ENCODE measurements at places on chromosomes 3 and 15.

DNA sequence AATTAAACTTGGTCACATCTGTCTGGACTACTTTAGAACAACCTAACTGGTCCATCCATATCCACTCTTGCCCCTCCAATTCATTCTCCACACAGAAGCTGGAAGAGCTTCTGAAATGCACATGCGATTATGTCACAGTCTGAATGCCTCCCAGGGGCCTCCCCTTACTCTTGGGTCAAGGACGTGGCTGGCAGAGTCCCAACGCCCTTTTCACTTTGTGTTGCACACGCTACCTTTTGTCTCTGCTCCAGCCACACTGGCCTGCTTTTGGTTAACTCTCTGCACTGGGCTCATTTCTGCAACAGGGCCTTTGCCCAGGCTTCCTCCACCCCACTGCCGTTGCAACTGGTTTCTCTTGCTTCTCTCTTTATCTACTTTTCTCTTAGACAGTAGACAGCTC, 245.2 kb downstream of the IL20RB start:
- no peak for DNase-seq

DNA sequence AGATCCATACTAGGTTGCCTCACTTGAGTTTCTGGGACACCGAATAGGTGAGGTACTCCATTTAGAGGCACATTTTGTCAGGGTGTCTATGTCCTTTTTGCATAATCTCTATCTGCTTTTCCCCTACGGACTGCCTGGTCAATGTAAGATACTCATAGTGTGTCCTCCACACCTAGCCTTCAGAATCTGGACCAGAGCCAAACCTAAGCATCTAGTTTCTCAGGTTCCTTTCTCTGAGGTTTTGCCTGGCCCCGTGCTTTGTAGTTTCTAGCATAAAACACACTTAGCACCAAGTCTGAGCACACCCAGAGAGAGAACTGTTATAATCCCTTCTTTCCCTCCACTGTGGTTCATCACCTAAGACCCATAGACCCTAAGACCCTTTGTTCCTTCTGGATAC, 105.9 kb upstream of the MLF1 start:
- DNase-seq: no peak

GRCh38 chr15:43266834-43267233, at the start of gene TGM5:
TGM5 (minus strand) TSS chr15:43266928; CDS start chr15:43266849, 79 bp downstream.
- no peak for DNase-seq

DNA sequence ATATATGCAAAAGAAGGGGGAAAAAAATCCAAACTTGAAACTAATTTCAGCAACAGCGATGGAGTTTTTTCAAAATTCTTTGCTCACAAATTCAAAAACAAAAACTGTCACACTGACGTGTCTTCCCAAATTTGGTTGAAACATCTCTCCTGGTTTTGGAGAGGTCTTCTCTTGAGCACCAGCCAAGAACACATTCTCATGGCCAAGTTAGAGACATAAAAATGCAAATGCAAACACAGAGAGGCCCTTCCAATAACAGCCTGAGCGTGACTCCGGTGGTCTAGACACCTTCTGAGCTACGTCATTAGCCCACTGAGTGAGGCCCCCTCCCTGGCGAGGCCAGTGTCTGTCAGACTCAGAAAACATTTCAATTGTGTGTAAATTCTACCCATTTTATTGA, 436.0 kb upstream of the PROK2 start:
- no peak for DNase-seq

DNA sequence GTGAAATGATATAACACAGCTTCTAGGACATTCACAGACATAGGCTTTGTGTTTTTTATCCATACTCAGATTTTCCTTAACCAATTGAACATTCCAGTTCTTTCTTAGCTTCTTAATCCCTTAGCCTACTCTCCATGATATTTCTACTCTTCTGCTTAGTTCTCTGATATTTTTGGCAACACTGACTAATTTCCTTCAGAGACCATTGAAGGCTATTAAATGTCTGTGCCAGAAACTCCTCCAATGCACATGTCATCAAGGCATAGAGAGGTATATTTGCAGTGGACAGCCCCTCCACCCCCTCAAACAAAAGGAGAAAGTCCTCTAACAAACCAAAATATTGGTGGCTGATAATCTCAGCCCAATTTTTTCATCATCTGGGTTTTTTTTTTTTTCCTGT, 105.9 kb upstream of the TSC22D2 start:
- DNase-seq: no peak

DNA sequence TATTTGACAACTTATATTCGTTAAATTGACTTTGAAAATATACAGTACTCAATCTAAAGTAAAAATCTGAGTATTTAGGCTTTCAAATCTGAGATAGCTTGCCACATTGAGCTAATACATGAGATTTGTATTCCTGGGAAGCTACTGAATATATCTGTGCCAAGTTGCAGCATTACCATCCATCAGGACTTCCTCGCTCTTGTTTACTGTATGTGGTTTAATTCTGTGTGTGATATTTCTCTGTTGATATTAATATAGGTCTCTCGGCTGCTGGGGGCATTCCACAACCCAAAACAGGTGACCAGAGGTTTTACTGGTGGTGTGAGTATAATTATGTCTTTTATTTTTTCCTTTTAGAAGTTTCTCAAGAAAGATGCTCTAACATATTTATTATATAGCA, 5.8 kb downstream of the IDH3A start:
- DNase-seq: no peak

DNA sequence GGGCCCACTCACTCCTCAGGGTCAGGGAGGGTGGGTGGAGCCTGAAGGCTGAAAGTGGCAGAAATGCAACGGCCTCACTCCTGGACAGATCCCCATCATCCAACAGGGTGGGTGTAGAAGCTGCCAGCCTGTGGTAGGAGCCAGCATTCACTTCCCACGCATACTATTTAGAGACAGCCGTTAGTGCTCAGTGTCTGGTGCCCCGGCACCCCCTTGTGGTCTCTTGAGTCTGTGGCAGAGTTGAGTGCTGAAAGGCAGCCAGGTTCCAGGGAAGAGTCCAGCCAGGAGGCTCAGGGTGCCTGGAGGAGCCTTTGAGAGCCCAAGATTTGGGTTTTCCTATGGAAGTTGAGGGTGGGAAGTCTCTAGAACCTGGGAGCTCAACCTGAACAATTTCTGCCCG, 2.1 kb upstream of the GNAT1 start:
- peak; percentile 9 for DNase-seq

DNA sequence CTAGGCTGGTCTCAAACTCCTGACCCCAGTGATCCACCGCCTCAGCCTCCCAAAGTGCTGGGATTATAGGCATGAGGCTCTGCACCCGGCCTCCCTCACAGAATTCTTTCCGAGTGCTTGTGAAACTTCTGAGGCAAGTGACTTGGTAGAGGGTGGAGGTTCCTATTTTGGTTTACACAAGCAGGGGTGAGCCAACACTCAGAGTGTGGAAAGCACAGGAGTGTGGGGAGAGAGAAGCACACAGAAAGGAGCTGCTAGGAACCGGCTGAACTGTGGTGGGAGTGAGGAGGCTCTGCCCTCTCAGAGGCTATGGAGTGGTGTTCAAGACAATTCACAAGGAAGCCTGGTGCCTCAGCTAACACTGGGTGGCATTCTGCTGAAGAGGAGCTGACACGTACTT, 7.7 kb downstream of the CAPN3 start:
- DNase-seq: no peak

Data from hypothalamus (tissue), 51 donors.